ENCODE measurements at places on chromosomes 5 and 9. TPM values are rescaled to one million over a fixed set of nuclear protein-coding genes. Genes with fewer than 3 reads are reported as not detected.

Gene PRRX2
- total RNA-seq, result not detected

Gene NUDT12
- 6.4 TPM for total RNA-seq

Gene BRD3OS
- 21.4 TPM for total RNA-seq

Gene MYORG
- total RNA-seq, result 1.2 TPM

Gene SETX
- total RNA-seq, result 11.6 TPM

Gene TMC1
- 0.19 TPM for total RNA-seq

Gene CCNB1
- 149 TPM for total RNA-seq

Gene SPATA9
- not detected for total RNA-seq

Gene MATR3
- total RNA-seq, result 244 TPM

Gene AQP7
- not detected for total RNA-seq

Gene OR1Q1
- not detected for total RNA-seq

Gene HDAC3
- total RNA-seq, result 64.4 TPM

Gene GARIN3
- not detected for total RNA-seq

Gene ELOVL7
- 0.45 TPM for total RNA-seq

Gene SPINK7
- not detected for total RNA-seq

Gene PAPPA
- 0.30 TPM for total RNA-seq

Gene CAMSAP1
- 18.9 TPM for total RNA-seq

Gene SHISAL2B
- total RNA-seq, result not detected

Gene NMUR2
- 0.13 TPM for total RNA-seq

Gene SMIM27
- 5.9 TPM for total RNA-seq

Gene PCDHGC4
- 1.8 TPM for total RNA-seq

Gene ADAMTS12
- 15.2 TPM for total RNA-seq

Gene STPG3
- total RNA-seq, result not detected

Gene KDM3B
- total RNA-seq, result 32.9 TPM

Gene NFIB
- total RNA-seq, result 30.9 TPM

Gene PCDHB5
- 12.4 TPM for total RNA-seq

Gene CARD6
- total RNA-seq, result 1.2 TPM

Gene IL31RA
- 5.0 TPM for total RNA-seq

Gene DBH
- not detected for total RNA-seq

Gene LECT2
- not detected for total RNA-seq

Gene HTR4
- not detected for total RNA-seq

Gene PCDHAC2
- 5.3 TPM for total RNA-seq

Gene PKD2L2
- not detected for total RNA-seq

Gene ZNF883
- total RNA-seq, result 3.1 TPM

Gene THBS4
- total RNA-seq, result 0.68 TPM
